Amniotic epithelial cell (primary cell): ENCODE measurements at places on chromosomes 3 and 15.
A peak's percentile ranks its signal among the peaks of the same experiment; 100 is the strongest.

DNA sequence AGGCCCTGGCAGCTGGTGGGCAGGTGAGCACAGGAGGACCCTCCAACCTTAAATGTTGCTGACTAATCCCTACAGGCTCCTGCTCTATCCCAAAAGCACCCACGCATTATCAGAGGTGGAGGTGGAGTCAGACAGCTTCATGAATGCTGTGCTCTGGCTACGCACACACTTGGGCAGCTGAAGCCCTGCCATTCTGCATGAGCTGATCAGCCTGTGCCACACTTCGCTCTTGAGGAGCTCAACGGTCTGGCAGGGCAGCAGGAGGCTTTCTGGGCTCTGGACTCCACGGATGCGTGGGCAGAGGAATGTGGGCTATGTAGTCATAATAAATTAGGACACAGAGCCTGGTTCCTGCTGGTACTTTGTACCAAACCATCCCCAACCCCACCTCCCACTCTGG, 6.1 kb downstream of the MST1 start:
- peak; percentile 90 for DNase-seq

DNA sequence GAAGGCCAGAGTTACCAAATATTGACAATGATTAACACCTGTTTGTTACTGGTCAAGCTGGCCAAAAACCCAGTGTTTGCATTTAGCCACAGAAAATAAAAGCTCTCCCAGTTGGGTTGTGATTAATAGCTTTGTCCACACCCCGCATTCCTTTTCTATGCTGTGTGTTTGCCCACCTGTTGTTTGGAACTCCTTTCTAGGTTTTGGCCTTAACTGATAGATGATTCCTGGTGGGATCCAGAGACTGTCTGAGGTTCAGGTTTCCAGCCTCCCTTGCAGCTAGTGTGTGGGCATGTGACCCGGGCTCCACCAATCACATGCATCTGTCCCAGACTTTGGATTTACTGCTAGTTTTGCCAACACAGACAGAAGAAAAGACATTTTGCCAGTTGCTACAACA, 83.8 kb downstream of the PTPRG start:
- no peak for DNase-seq

GRCh38 chr3:54870423-54870822, 57.4 kb downstream of the LRTM1 start:
- peak; percentile 97 for DNase-seq

- DNase-seq: no peak
These were observed 211.2 kb upstream of the CFAP20DC start for GRCh38 chr3:59261009-59261408.

DNA sequence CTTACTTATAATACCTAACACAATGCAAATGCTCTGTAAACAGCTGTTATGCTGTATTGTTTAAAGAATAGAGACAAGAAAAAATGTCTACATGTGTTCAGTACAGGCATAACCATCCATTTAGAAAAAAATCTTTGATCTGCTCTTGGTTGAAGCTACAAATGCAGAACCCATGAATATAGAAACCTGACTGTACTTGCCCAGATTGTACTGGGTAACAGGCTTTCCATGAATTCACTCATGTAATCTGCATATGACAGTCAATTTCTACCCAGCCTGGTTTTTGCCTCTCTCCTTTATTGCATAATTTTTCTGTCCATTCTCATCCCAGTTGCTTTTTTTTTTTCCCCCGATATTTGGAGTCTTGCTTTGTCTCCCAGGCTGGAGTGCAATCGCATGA, 62.6 kb upstream of the ETV5 start:
- DNase-seq: no peak

GRCh38 chr3:73540969-73541740, 83.6 kb downstream of the PDZRN3 start:
- peak; percentile 68 for DNase-seq

GRCh38 chr15:81163961-81164800, 30.1 kb downstream of the CFAP161 start:
- DNase-seq: peak; percentile 93

- DNase-seq: no peak
These were observed 125.2 kb downstream of the ANXA2 start for GRCh38 chr15:60272623-60273022.

- DNase-seq: peak; percentile 13
These were observed 312.7 kb downstream of the ZBTB20 start for GRCh38 chr3:114834175-114834940.

GRCh38 chr15:68797191-68797590, 23.5 kb downstream of the ANP32A start:
- peak; percentile 60 for DNase-seq

GRCh38 chr3:127770671-127771355, 51.5 kb downstream of the MGLL start:
- DNase-seq: no peak

DNA sequence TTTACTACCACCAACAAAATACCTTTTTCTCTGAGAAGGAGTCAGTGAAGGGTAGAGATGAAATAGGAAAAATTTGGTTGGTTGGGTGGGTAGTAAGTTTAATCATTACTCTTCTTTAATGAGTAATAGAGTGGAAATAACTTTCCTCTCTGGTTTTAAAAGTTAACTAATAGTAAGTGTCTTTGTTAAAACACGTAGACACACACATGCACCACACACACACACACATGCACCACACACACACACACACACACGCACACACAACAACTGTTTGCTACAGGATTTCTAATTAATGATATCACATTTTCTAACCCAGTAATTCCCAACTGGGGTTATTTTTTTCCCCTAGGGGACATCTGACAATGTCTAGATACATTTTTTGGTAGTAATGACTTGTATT, 84.1 kb downstream of the CHL1 start:
- no peak for DNase-seq

GRCh38 chr3:151556596-151556995, 95.7 kb upstream of the IGSF10 start:
- no peak for DNase-seq

GRCh38 chr3:60594025-60594424, 657.2 kb downstream of the FHIT start:
- DNase-seq: peak; percentile 18

- DNase-seq: no peak
These were observed 79.1 kb upstream of the CGNL1 start for GRCh38 chr15:57297163-57297593.

- no peak for DNase-seq
These were observed 53.2 kb upstream of the CDV3 start for GRCh38 chr3:133520286-133520685.

DNA sequence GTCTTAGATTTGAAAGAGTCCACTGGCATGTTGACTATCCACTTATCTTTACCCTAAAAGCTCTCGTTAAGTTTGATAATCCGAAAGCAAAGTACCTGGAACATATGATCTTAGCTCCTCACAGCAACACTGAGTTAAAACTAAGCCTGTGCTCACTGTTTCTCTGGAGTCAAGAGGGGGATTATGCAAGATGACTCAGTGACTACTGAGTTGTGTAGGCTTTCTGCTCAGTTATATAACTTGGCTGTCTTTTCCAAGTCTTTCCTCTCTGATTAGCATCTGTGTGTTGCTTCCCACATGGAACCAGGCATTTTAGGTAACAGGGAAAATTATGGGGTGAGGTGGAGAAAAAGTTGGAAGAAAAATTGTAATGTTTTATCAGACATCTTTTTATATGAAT, 31.2 kb upstream of the MYO5C start:
- DNase-seq: peak; percentile 69

GRCh38 chr3:30724863-30725262, 118.5 kb downstream of the TGFBR2 start:
- no peak for DNase-seq

DNA sequence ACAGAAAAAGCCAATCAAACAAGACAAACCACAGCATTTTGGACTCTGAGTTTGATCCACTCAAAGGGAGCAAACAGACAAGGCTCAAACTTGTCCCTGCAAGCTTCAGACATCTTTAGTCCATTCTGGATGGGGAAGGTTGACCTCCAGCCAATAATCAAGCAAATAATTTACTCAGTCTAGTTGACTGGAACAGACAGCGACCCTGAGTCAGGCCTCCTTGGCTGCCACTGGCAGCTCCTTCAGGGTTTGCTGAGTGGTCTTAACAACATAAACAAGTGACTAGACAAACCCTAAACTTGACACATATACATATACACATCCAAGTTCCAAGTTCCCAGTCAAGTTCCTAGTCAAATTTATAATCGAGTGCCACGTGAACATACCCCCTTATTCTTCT, 313.9 kb downstream of the POLQ start:
- DNase-seq: no peak

GRCh38 chr3:15562560-15562959, 38.8 kb downstream of the HACL1 start:
- DNase-seq: no peak

DNA sequence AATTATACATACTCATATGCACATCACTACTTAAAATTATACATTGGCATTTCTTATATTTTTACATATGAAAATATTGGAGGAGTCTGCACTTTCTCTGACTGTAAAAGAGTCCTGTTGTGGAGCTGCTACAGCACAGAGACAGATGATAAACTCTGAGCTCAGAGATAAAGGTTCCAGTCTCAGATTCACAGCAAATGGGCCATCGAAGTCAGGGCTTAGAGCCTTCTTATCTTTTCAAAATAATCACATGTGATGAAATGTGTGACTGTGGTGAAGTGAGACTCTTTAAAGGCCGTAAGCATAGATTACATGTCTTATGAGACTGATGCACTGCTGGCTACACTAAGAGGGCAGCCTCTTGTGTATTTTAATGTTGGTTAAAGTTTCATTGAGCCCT, 187.5 kb upstream of the SYNPR start:
- DNase-seq: no peak

GRCh38 chr15:92606126-92606835, 49.3 kb downstream of the FAM174B start:
- no peak for DNase-seq

DNA sequence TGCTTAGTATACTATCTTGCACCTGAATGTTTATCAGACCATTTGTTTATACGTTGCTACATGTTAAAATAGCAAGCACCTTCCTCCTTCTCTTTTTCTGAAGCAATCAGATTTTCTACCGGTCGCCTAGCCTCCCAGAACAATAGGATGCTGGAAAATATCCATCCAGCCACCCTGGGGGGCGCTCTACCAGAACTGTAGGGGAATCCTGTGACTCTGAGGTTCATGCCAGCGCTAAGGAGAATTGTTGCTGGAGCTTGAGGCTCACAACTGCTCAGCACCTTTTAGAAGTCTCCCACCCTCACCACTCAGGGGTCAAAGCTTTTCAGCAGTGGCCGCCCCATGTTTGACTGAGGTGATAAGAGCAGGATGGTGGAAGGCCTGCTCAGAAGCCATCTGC, 27.5 kb downstream of the SQOR start:
- no peak for DNase-seq

DNA sequence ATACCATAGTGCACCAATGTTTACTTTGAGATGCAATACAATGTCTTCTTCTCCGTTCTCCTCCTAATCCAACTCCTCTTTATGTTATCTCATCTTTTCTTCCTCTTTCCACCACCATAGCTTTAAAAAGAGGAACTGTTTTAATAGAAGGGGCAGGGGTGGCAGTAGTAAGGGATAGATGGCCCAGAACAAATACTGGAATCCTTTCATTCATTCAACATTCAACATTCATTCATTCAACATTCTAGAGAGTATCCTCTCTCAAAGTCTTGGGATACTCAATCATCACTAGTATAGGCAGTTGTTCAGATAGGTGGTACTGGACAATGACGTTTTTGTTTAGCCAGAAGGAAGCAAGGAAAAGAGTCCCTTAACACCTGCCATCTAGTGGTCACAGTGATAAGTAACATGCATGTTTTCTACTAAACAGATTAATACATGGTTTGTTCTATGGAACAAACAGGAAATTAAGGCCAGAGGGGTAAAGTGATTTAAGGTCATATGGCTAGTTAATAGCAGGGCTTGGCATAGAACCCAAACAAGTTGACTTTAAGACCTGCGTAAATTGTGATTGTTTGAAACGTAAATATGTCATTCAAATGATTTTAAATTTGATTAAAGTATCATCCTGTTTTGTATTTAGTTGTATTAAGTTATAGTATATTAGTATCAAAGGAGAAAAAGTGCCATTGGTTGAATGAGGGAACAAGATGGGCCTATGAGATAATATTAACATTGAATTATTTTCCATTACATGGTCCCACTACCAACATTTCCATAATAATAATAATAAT, 26.9 kb upstream of the EHHADH start:
- DNase-seq: peak; percentile 62

GRCh38 chr15:99366013-99366412, 114.7 kb downstream of the LRRC28 start:
- DNase-seq: no peak

DNA sequence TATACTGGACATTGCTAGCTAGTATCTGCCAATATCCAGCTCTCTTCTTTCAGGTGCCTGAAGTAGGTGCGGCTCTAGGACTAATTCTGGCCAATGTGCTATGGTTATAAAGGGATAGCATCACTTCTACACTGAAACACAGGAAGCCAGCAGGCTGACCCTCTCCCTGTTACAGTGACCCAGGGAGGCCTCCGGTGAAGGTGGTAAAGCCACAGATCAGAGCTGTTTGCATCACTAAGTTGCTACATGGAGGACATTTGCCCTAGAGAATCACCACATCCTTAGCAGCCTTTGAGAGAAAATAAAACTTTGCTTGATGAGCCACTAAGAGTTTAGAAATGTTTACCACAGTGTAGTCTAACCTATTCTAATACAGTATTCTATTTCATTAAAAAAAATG, 161.4 kb downstream of the CHST2 start:
- DNase-seq: no peak

GRCh38 chr3:179884136-179884535, 152.6 kb downstream of the PEX5L start:
- no peak for DNase-seq
